Activated gamma-delta T cell treated with anti-CD3 and anti-CD28 coated beads, Interleukin-2, amount 50 U/mL, for 16 hours (primary cell): ENCODE measurements at places on chromosomes 13 and 19.

GRCh38 chr13:114058051-114058867 lies 74.2 kb downstream of the RASA3 start:
- no peak for DNase-seq

DNA sequence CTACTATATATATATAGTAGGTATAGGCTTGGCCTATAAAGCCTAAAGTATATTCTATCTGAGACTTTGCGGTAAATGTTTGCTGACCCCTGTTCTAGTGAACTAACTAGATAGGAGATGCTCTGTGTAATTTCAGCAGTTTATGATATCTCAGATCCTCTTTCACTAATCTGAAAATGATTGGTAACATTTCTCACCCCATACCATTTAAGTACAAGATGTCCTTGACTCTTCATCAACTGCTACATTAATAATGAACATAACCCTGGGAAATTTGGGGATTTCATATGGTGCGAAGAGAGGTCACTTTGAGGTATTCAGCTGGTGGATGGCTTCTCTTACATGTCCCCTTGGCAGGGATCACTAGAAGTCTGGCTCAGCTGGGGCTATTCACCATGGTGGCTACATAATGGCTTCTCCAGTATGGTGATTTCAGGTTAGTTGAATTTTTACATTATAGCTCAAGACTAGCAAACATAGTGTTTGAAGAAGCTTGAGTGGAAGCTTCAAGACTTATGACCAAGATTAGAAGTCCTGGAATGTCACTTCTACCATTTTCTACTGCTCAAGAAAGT lies 103.6 kb upstream of the MYCBP2 start:
- no peak for DNase-seq

- DNase-seq: no peak
Measured at GRCh38 chr19:1105008-1105872, 1.4 kb downstream of the GPX4 start.

DNA sequence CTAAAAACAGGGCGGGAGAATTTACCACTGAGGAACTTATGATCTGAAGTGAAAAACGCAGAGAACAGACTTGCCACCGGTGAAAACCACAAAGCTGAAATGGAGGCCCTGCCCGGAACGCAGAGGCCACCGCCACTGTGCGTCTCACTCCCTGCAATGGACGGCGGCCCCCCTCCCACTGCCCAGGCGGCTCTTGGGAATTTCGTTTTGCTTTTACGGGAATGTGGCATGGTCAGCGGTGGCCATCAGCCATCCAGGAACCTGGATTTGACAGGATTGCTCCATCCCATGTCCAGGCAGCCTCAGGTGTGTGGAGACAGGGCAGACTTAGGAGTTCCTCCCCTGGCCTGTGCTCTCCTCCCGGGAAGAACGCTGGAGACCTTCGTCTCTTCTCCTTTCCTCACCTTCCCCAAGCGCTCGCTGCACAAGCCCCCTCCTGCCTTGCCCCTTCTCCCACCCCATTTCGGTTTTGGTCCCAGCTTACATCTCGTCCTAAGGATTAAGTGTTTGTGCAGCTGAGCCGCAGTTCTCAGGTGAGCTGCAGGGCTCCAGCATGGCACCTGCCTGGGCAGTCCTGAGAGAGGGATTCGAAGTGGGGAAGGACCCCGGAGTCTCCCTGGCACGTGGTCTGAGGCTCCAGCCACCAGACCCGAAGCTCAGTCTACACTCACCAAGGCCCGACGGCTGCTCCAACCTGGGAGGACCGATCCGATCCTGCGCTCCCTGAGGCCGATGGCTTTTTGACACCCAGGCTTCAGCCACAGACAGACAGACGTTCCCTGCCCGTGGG lies 49.9 kb downstream of the MCF2L start:
- no peak for DNase-seq

GRCh38 chr19:55319785-55320184 lies 5.4 kb downstream of the TMEM150B start:
- DNase-seq: no peak

- no peak for DNase-seq
Measured at GRCh38 chr19:4303819-4304537, 420 bp upstream of the FSD1 start.

GRCh38 chr13:42533336-42533591 lies 40.7 kb upstream of the TNFSF11 start:
- DNase-seq: no peak

DNA sequence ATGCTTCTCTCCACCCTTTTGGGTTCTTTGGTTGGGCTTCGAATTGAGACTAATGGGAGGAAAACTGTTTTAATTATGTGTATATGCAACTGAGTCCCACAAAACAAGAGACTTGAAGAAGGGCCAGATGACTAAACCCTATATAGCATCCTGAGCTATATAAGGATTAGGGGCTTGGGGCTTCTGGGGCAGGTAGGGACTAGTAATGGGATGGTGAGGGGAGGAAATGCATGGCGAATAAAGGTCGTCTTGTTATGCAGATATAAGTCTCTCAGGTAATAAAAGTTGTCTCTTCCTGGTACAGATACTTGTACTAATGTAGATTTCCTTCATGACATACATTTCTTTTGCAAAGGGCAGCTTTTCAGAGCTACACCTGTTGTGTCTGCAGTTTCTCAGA lies 2.8 kb upstream of the SLC7A9 start:
- no peak for DNase-seq

DNA sequence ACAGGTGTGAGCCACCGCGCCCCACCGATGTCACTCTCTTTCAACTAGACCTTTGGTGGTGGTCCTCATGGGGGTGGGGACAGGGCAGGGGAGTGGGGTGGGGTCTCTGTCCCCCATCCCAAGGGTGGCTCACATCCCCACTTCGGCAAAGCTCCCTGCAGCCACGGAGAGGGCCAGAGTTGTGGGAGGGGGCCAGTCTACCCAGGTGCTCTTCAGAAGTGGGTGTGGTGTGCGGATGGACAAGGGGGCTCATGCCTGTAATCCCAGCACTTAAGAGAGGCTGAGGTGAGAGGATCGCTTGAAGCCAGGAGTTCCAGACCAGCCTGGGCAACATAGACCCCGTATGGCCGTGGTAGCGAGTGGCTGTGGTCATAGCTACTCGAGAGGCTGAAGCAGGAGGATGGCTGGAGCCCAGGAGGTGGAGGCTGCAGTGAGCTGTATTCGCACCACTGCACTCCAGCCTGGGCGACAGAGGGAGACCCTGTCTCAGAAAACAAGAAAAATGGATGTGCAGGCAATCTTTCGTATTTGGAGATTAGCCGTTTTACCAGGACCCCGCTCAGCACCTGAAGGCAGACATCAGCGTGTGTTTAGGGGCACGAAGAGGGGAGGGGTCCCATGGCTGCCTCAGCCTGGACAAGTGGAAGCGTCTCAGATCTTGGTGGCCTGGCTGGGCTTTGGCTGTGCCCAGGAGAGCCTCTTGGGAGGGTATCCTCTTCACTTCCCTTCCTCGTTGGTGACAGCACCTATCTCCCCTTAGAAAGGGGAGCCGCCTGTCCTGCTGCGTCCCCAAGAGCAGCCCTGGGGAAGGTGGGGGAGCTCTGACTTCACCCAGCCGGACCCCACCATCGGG lies 846 bp downstream of the TGFBR3L start:
- no peak for DNase-seq

DNA sequence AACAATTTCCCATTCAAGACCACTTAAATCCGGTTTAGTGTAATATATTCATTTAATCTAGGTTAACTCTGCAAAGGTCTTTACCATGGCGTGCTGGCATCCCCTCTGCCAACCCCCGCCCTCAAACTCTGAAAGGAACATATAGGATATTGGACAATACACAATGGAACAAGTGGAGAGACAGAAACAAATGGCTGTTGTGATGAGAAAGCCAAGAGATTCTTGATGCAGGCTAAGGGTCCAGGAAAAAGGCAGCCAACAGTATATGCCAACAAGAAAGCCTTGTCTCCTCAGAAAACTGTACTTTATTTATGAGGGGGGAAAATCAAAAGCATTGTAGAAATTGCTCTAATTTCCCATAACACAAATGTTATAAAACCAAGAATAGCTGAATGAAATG lies 407.3 kb upstream of the SGCG start:
- no peak for DNase-seq

DNA sequence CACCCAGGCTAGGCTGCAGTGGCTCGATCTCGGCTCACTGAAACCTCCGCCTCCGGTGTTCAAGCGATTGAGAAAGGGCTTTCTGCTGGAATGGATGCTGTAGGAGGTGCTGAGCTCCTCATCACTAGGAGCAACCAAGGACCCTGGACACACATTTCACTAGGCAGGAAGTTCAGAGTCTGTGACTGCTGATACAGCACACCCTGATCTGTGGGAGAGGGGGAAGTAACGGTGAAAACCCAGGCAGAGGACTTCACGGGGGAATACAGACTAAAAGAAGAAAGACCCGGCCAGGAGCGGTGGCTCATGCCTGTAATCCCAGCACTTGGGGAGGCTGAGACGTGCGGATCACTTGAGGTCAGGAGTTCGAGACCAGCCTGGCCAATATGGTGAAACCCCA lies 11.9 kb upstream of the NOTCH3 start:
- no peak for DNase-seq

GRCh38 chr13:86974995-86975328 lies 696.2 kb upstream of the SLITRK5 start:
- no peak for DNase-seq

DNA sequence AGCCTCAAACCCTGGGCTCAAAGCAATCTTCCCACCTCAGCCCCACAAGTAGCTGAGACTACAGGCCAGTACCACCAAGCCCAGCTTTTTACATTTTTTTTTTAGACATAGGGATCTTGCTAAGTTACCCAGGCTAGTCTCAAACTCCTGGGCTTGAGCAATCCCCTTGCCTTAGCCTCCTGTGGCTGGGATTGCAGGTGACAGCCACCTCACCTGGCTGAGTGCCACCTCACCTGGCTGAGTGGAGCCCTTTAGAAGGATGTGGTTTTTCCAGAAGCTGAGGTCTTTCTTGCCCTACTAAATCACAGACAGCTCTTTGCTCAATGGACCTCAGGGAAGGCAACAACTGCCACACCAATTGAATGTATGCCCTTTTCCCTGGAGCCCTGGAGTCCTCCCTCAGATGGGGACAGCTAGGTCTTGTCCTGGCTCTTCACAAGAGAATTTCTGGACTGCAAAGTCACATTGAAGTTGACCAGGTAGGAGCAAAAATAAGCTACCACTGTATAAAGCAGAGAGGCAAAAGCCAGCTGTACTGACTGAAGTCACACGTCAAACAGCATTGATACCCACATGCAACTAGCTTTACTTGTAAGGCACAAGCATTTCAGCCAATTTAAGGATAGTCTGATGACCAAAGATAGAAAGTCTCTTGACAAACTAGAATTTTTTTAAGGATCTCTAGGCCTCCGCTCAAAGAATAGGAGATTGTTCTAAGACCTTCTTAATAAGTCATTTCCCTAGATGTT lies 14.0 kb downstream of the PDX1 start:
- no peak for DNase-seq

GRCh38 chr19:54127688-54128440 lies 9.7 kb upstream of the CNOT3 start:
- no peak for DNase-seq
